ENCODE measurements at places on chromosomes 13 and 19.

DNA sequence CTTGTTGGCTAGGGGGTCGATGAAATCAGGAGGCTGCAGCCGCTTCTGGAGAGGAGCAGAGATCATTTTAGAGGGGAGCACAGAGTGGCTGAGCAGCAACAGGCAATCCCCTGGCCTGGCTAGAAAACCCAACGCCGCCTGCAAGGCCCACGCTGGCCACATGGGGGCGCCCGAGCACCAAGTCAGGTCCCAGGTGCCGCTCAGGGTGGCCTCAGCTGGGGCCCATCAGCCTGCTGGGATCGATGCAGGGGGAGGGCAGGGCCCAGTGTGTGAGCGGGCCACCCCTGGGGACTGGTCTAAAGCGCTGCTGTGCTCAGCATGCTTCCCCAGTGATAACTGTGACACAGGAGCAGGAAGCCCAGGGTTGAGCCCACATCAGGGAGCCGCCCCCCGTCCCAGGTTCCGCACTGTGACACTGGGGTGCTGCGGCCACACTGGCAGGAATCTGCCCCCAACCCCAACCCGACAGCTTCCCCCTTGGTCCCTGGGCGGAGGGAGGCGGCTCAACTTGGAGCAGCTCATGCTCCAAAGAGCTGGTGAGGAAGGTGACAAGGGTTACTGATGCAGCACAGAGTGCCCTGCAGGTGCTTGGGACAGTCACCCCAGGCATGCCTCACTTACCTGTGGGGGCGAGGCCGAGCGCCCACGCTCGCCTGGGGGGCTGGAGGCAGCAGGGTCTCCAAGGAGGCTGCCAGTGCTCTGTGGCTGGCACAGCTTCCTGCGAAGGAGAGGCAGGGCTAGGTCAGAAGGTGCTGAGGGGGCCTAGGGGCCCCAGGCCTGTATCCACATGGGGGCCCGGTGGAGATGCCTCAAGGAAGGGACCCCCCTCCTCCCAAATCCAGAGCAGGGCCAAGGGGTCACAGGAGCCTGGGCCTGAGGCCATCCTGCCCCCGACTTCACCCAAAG, 13.3 kb upstream of the ISYNA1 start:
- peak; percentile 73 for DNase-seq

DNA sequence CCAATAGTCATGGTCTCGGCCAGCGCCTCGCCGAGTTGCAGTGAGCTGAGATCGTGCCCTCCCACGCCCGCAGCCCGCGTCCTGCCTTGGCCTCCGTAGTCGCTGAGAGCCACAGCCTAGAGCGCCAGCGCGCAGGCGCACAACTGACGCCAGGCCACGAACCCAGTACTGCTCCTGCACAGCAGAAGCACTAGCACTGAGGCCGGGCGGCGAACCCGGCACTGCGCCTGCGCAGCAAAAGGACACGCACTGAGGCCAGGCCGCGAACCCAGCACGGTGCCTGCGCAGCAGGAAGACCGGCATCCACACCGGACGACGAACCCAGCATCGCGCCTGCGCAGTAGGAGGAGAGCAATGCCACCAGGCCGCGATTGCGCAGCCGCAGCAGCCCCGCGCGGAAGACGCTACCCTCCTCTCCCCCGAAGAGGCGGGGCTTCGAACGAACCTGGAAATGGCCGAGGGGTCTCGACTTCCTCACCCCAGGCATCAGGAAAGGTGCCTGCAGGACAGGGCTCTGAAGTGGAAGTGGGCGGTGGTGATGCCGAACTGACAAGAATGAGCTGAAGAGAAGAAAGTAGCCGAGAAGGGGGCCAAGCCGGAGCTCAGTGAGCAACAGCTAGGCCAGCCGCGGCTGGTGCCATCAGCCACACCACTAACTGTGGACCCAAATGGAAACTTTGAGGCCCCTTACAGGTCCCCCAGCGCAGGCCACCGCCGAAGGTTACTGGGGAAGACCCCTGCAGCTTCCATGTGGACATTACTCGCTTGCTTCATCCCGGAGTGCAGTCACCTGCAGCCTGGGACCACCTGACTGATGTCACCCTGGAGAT, 7.5 kb downstream of the F10 start:
- DNase-seq, result no peak

DNA sequence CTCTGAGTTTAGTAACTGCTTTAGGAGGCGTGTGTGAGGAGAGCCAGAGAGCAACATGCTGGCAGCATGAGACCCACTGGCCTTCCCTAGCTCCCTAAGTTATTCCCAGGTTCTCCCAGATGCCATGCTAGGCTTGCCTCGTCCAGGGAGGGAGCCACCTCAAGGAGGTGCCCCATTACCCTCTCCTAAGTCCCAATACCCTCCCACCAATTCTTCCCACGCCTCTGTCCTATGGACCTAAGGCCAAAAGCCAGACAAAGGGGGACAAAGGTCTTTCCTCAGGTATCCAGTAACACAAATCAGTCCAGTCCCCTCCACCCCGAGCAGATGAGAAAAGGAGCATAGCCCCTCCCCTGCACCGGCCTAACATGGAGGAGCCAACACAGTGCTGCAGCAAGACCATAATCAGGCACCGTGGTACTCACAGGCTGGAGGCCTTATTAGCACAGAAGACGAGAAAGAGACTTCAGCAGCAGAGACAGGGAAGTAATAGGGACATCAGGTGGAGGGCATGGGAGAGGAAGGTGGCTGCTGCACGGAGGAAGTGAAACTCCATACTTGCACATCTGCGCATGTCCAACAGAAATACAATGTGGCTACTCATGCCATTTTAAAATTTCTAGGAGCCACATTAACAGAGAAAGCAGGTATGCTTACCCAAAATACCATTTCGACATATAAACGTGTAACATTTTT, 46.3 kb downstream of the BRD4 start:
- no peak for DNase-seq

DNA sequence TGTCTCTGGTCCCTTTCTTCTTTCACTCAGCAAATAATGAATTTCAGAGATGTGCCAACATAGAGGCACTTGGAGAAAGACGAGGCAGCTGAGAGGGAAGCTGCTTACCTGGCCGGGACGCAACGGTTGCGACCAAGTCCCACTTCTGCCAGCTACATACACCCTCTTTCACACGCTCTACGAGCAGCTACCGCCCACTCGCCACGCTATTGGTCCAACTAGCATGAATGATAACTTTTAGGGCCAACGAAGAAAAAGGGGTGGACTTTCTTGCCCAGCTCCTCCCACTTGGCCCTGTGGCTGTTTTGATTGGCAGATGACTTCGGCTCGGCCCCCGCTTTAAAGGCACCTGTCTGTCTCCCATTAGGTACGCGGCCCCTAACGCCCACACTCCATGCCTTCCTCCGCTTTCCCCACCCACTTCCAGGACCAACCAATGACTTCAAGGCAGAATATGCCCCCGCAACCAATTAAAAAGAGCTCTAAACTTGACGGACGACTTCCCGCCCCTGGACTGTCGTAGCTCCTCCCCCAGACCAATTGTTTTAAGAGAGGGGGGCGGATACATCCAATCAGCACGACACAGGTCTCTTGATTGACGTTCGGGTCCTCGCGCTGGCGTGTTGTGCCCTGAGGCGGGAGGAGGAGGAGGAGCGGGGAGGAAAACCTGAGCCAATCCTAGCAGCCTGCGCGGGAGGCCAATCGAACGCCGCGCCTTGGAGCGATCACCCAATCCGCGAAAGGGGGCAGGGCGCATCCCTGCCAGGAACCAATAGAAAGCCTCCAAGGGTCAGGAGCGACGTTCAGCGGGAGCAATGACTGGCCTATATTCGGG, 481 bp upstream of the CNOT3 start:
- peak; percentile 100 for DNase-seq

- no peak for DNase-seq
Observed at GRCh38 chr13:76937281-76937820, 11.0 kb upstream of the ACOD1 start.

DNA sequence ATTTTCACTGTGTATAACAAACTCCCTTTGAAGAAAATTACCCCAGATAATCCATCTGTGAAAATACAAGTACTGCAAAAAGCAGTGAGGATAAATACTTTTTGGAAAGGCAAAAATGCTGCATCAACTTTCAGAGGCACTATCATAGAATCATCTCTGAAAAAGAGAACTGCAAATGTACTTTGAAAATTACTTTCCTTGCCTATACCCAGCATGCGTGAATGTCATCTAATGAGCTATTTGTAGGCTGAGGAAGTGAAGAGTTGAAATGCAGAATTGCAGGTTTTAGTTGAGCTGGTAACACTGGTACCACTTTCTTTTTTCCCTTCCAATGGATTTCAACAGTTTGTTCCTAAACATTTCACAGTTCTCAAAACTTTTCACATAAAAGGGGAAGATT, 196.7 kb downstream of the TBC1D4 start:
- no peak for DNase-seq

- no peak for DNase-seq
Observed at GRCh38 chr13:26878438-26878837, 117.9 kb upstream of the GPR12 start.

Data from T47D (cell line).